Natural killer cell (primary cell): ENCODE measurements at places on chromosomes 3 and 15.
A peak's percentile ranks its signal among the peaks of the same experiment; 100 is the strongest.

DNA sequence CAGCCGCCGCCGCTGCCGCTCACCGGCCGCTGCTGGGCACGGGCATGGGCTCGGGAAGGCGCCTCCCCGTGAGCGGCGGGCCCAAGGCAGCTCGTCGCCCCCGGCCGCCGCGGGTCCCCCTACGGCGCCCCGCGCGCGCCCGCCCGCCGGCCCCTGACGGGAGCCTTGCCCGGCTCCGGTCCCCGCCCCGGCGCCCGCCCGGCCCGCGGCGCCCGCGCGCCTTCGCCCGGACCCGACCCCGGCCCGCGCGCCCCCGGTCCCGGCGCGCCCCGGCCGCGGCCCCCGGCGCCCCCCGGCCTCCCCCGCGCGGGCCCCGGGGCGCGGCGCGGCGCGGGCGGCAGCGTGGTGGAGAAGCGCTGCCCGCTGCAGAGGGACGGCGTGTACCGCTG lies 177.7 kb downstream of the OR4M2 start:
- no peak overlapping the region for H3K27ac ChIP-seq
- H3K36me3 ChIP-seq, result no peaks in the 10 kb centered on the region
- H3K4me3 ChIP-seq, result no peak overlapping the region
- peaks cover 4% of the 10 kb centered on the region for H3K27me3 ChIP-seq

DNA sequence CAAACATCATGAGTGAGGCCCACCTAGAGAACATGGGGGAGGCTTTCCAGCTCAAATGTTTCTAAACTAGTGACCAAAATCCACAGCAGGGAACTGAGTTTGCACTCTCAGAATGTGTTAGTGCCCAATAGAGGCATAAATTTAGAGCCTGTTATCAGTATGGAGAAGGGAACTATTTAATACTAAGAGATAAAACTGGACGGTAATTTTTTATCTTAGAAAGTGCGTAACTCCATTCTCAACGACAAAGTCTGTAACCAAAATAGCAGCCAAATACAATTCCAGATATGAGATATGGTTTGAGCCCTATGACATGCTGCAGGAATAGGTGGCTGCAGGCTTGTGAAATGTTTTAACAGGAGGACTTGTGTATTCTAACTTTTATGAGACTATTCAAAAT lies 3.5 kb downstream of the B3GALNT1 start:
- peaks cover 11% of the 10 kb centered on the region for H3K4me1 ChIP-seq
- H3K27ac ChIP-seq, result no peak overlapping the region
- no peak for DNase-seq
- H3K27me3 ChIP-seq, result no peaks in the 10 kb centered on the region
- H3K36me3 ChIP-seq, result no peaks in the 10 kb centered on the region

DNA sequence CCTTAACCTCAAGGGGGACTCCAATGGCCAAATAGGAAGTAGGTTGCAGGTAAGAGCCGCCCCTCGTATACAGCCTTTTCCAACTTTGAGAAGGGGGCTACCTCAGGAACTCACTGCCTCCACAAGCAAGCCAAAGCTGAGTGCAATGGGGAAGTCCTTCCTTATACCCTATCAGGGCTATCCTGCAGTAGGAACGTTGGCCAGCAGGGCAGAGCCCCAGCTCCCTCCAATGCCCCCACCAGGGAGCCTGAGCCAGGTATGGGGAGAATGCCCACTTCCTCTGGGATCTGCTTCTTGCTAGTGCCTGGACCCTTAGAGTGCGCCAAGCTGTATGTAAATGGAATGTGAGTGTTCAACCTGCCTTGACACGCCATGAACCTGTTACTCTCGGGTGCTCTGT lies 16.3 kb downstream of the CACNA2D2 start:
- H3K4me1 ChIP-seq, result peaks cover 41% of the 10 kb centered on the region
- H3K4me3 ChIP-seq, result no peak overlapping the region
- H3K27me3 ChIP-seq, result no peaks in the 10 kb centered on the region

DNA sequence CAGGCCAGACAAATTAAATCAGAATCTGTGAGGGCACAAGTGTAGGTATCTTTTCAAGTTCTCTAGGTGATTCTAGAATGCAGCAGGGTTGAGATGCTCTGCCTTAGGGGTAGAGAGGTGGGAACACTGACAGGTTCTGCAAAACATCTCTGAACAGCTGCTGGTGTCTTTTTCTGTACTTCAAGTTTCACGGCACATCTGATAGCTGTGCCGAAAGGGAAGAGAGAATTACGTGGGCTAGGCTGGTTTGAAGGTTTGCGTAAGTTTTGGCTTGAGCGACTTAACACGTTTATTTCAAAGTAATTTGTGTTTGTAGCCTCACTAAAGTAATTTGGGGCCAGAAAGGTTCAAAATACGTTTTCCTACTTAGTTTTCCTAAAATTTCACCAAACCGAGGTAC lies 22.5 kb downstream of the PXK start:
- DNase-seq, result no peak
- H3K4me1 ChIP-seq, result peaks cover 58% of the 10 kb centered on the region
- no peak overlapping the region for H3K4me3 ChIP-seq
- no peaks in the 10 kb centered on the region for H3K36me3 ChIP-seq

DNA sequence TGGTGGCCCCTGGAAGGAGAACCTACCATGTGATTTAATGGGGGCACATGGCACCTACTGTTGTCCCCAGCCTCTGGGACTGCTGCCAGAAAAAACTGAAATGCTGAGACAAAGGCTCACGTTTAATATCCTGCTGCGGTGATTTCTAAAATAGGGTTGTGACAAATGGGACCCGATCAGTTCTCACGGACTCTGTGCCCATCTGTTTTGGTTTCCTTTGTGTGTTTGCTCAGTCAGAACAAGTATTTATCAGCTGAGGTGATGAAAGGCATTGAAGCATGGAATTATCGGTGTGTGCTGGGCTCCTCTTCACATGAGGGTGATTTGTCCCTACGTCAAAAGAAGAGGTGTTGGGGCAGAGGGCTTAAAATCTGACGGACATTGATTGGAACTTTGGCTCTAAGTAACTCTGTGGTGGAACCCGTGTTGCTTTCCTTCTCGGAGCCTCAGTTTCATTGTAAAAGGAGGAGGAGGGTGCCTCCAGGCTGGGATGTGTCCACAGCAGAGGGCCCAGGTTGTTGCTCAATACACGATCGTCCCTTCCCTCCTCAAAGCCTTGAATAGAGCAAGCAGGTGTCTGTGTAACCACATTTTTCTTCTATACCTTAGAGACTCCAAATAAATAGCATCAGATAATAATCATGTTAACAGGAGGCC lies 283.3 kb upstream of the RGMA start:
- H3K4me3 ChIP-seq, result no peak overlapping the region
- DNase-seq, result no peak
- no peaks in the 10 kb centered on the region for H3K4me1 ChIP-seq
- no peak overlapping the region for H3K27ac ChIP-seq
- H3K36me3 ChIP-seq, result no peaks in the 10 kb centered on the region
- H3K27me3 ChIP-seq, result no peaks in the 10 kb centered on the region

- H3K27ac ChIP-seq, result no peak overlapping the region
- H3K36me3 ChIP-seq, result no peaks in the 10 kb centered on the region
- H3K4me1 ChIP-seq, result peaks cover 23% of the 10 kb centered on the region
Measured at GRCh38 chr3:169145540-169146178, 517.9 kb downstream of the MECOM start.

DNA sequence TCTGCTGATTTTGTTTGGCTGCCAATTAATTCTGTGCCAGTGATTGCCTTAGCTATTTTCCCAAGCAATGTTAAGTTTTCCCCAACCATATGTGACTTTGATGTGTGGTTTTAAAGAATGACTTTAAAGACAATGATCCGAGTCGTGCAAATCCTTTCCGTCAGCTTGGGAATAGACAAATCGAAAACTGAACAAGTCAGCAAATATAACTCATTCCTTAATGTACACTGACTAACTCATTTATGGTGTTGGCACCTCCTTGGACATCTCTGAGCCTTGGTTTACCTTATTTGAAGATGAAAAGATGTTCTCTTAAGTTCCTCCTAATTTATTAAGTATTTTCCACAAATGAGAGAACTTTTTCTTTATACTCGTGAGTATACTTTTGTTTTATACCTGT lies 249.4 kb upstream of the SLCO3A1 start:
- no peak for DNase-seq
- H3K36me3 ChIP-seq, result no peaks in the 10 kb centered on the region
- no peaks in the 10 kb centered on the region for H3K4me1 ChIP-seq
- no peak overlapping the region for H3K4me3 ChIP-seq
- H3K27ac ChIP-seq, result no peak overlapping the region
- no peaks in the 10 kb centered on the region for H3K27me3 ChIP-seq

DNA sequence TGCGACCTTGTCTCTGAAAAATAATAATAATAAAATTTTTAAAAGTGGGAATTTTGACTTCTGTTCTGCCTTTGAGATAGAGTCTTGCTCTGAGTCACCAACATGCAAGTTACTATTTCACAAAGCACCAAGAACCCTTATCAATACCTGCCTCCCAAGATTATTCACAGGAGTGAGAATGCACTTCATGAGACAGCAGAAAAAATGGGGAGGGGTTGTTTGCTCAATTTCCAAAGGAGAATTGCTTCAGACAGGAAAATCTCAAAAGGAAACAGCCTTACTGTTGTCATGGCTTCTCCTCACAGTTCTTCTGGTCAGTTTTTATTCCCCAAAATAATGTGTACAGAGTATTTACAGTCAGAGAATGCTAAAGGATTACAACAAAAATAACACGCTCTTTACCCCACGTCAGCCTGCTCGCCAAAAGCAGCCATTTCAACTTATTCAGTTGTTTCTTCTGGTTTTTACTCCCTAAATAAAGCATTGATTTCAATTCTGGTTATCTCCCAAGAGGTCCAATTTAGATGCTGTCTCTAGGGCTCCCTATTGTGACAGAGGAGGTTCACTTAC lies 89.0 kb downstream of the PPCDC start:
- DNase-seq, result no peak
- H3K4me3 ChIP-seq, result no peak overlapping the region
- H3K36me3 ChIP-seq, result no peaks in the 10 kb centered on the region
- H3K27ac ChIP-seq, result peak overlapping the region; percentile 27
- H3K27me3 ChIP-seq, result no peaks in the 10 kb centered on the region

- H3K4me3 ChIP-seq, result no peak overlapping the region
- no peaks in the 10 kb centered on the region for H3K4me1 ChIP-seq
- H3K27me3 ChIP-seq, result no peaks in the 10 kb centered on the region
- DNase-seq, result no peak
- H3K27ac ChIP-seq, result no peak overlapping the region
- H3K36me3 ChIP-seq, result no peaks in the 10 kb centered on the region
Measured at GRCh38 chr15:60184579-60184978, 180.5 kb downstream of the FOXB1 start.

DNA sequence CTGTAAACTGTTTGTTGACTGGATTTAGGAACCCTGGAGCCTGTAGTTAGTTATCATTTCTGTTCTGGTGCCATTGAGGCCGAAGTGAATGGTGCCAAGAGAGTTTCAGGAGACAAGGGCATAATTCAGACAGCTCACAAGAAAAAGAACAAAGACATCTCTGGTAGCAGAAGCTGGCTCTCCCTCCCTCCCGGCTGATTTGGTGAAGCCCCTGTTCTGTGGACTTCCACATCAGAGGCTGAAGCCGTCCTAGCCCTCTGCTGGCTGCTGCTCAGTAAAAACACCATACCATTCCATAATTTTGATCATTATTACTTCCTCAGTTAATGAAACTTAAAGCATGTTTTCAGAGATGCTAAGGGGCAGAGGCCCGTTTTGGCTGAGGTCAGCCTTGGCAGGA lies 381.2 kb upstream of the WNT5A start:
- no peak for DNase-seq
- H3K4me3 ChIP-seq, result no peak overlapping the region
- no peaks in the 10 kb centered on the region for H3K36me3 ChIP-seq
- no peak overlapping the region for H3K27ac ChIP-seq
- no peaks in the 10 kb centered on the region for H3K27me3 ChIP-seq

DNA sequence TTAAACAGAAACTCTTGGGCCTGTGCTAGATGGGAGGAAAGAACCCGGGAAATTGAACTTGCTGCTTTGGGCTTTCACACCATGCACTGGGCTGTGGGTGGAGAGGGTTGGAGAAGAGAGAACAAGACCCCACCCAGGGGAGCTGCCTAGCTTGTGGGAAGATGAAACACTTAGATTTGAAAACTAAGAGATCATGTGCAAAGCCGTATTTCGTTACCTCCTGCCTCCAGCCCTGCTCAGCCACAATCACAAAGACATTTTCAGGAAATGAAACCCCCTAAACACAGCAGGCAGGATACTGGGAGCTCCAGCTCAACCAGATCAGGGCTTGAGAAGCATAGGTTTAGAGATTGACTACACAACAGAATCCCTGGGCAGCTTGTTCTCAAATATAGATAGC lies 183.0 kb upstream of the C2CD4B start:
- no peaks in the 10 kb centered on the region for H3K4me1 ChIP-seq
- no peaks in the 10 kb centered on the region for H3K27me3 ChIP-seq
- no peak for DNase-seq

- no peaks in the 10 kb centered on the region for H3K36me3 ChIP-seq
- DNase-seq, result no peak
- H3K27ac ChIP-seq, result no peak overlapping the region
- no peak overlapping the region for H3K4me3 ChIP-seq
- no peaks in the 10 kb centered on the region for H3K27me3 ChIP-seq
- H3K4me1 ChIP-seq, result no peaks in the 10 kb centered on the region
Measured at GRCh38 chr15:97200161-97200560, 760.3 kb upstream of the ARRDC4 start.

DNA sequence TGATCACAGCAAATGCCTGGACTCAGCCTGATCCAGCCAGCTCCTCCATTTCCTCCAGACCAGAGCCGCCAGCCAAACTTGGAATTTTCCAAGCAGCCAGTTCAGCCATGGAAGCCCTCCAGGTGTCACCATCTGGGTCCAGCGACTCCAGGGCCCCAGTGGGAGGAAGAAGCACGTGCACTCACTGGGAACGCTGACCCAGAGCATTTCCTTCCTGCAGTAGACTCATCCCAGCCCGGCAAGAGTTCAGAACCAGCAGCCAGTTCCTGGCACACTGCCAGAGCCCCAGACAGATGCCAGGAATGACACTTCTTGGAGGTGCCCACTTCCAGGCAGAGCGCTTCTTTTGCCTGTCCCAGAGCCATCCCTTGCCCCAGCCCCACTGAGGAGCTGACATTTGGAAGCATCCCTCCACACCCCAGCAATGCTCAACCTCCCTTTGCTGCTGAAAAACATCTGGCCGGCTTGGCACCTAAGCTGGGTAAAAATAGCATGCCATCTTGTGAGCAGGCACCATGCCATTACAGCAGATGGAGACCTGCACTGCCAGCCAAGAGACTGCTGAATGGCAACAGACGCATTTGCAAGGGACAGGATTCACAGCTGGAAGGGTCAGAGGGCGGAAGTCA lies 460.3 kb upstream of the PROK2 start:
- H3K27me3 ChIP-seq, result no peaks in the 10 kb centered on the region
- H3K4me1 ChIP-seq, result no peaks in the 10 kb centered on the region
- DNase-seq, result no peak
- H3K4me3 ChIP-seq, result no peak overlapping the region

DNA sequence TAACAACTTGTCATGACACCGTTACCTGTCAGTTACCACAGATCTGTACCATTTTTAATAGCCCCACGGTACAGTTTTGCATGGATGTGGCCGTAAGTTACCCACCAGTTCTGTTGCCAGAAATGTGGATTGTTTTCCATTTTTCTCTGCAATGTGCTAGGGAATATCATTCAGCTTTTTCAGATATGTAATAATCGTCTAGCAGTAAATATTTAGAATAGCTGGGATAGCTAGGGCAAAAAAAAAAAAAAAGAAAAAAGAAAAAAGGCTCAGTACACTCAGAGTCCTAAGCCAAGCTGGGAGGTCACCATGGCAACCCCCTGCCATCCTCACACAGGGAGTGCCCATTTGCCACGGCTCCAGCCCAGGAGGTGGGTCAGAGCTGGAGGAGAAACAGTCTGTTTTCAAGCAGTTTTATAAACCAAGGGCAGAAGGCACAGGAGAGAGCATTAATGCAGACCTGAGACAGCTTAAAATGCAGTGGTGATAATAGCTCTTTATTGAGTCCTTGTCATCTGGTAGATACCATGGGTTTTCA lies 25.2 kb downstream of the PAQR5 start:
- H3K27ac ChIP-seq, result no peak overlapping the region
- H3K4me3 ChIP-seq, result no peak overlapping the region
- H3K4me1 ChIP-seq, result no peaks in the 10 kb centered on the region
- H3K36me3 ChIP-seq, result no peaks in the 10 kb centered on the region
